ENCODE measurements at places on chromosomes 2 and 18. TPM values are rescaled to one million over a fixed set of nuclear protein-coding genes. Genes with fewer than 3 reads are reported as not detected.

- no peaks in the 10 kb centered on the region for H3K36me3 ChIP-seq
- no peaks in the 10 kb centered on the region for H3K4me1 ChIP-seq
- H3K27ac ChIP-seq = no peak overlapping the region
- H3K4me3 ChIP-seq = no peak overlapping the region
These were observed 290.9 kb upstream of the SIX2 start for GRCh38 chr2:45300026-45300750.

GRCh38 chr2:179562330-179562885, 297.8 kb upstream of the SESTD1 start:
- peaks cover 13% of the 10 kb centered on the region for H3K4me1 ChIP-seq
- H3K27ac ChIP-seq = peak overlapping the region; percentile 60
- peak; percentile 38 for DNase-seq
- no peaks in the 10 kb centered on the region for H3K27me3 ChIP-seq
- peak overlapping the region; percentile 48 for H3K4me3 ChIP-seq
- no peaks in the 10 kb centered on the region for H3K36me3 ChIP-seq

CTLA4 gene
- not detected for total RNA-seq

DNA sequence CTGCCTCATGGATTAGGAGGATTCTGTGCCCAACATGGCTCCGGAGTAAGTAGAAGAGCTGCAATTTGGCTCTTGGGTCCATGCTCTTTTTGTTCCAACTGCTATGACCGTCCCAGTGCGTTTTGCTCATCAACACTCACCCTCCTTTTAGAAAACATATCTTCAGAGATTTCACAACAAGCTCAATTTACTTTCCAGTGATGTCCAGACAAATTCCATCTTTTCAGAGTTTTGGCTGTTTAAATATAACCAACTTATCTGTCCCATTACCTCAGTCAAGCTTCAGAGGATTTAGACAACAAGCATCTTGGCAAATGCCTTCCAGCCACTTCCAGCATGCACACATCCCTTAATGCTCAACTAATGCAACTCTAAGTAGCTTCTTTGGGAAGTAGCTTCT, 6.9 kb upstream of the SLC14A2 start:
- H3K4me3 ChIP-seq = no peak overlapping the region
- H3K27ac ChIP-seq = no peak overlapping the region
- H3K36me3 ChIP-seq = no peaks in the 10 kb centered on the region
- DNase-seq = no peak

UGT1A3 gene
- total RNA-seq = not detected

GRCh38 chr2:12770300-12770968, 53.7 kb downstream of the TRIB2 start:
- H3K27me3 ChIP-seq = no peaks in the 10 kb centered on the region
- no peaks in the 10 kb centered on the region for H3K36me3 ChIP-seq
- H3K4me1 ChIP-seq = no peaks in the 10 kb centered on the region
- DNase-seq = no peak

IFIH1 gene
- 5.4 TPM for total RNA-seq

CPLX4 gene
- total RNA-seq = not detected

DNA sequence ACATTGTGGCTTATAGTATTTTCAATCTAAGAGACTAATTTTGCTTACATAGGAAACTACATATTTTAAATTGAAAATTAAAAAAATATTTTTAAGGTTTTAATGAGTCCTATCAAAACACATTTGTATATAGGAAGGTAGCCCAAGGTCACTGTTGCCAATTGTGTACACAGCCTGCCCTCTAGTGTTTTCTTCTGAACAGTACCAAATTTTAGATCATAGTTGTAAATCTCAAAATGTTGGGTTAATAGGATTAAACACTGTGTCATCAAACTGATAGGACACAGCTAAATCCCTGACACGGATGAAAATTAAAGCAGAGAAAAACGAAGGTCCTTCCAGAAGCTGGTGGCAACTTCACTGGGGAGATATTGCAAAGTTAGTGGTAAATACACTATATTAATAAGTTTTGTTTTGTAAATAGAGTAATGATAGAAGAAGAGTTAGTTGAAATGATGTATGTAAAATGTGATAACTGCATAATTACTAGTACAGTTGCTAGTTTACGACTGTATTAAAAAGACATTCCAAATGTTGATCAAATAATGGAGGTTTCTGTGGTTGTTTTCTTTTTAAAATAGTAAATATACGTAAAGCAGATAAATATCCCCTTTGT, 19.7 kb downstream of the CLUL1 start:
- no peaks in the 10 kb centered on the region for H3K4me1 ChIP-seq
- H3K27me3 ChIP-seq = no peaks in the 10 kb centered on the region
- no peak overlapping the region for H3K27ac ChIP-seq
- H3K4me3 ChIP-seq = no peak overlapping the region
- H3K36me3 ChIP-seq = no peaks in the 10 kb centered on the region

GRCh38 chr2:65070172-65070830, 14.1 kb downstream of the CEP68 start:
- peak overlapping the region; percentile 90 for H3K27ac ChIP-seq
- H3K4me3 ChIP-seq = no peak overlapping the region
- DNase-seq = peak; percentile 69
- peaks cover 81% of the 10 kb centered on the region for H3K4me1 ChIP-seq

TDRD15 gene
- not detected for total RNA-seq

GRCh38 chr18:8705961-8706790, 820 bp downstream of the MTCL1 start:
- no peak overlapping the region for H3K27ac ChIP-seq
- DNase-seq = no peak
- peak overlapping the region; percentile 44 for H3K4me3 ChIP-seq
- no peaks in the 10 kb centered on the region for H3K27me3 ChIP-seq

PLB1 gene
- 4.3 TPM for total RNA-seq

GRCh38 chr18:12606592-12607315, 51.2 kb downstream of the SPIRE1 start:
- H3K27ac ChIP-seq = peak overlapping the region; percentile 47
- H3K27me3 ChIP-seq = no peaks in the 10 kb centered on the region
- H3K4me3 ChIP-seq = no peak overlapping the region
- no peak for DNase-seq

EMILIN1 gene
- total RNA-seq = 18.2 TPM

DNA sequence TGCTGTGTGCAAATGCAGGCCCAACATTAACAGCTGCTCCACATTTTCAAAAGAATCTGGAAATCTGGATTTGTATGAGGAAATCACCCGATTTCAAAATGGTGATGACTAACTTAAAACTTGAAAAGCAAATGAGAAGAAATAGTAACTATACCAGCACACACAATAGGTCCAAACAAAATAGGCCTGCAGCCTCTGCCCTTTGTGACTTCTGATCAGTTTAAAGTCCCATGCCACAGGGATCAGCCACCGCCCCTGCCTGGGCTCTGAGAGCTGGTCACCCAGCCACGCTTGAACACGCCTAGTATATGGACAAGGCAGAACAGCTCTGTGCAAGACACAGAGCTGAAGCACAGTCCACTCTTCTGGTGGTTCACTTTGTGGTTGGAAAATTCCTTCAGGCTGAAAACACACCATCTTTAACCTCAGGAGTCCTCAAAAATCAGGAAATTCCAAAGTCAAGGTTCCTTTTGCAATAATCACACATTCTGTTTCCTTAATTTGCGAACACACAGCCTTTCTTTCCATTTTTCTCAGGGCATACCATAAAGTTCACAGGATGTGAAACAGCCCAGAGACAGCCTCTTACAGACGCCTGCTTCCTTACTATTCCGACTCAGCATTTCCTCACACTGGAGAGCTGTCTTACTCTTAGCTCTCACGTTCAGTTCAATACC, 150.1 kb upstream of the RIOK3 start:
- H3K36me3 ChIP-seq = no peaks in the 10 kb centered on the region
- DNase-seq = no peak
- H3K27ac ChIP-seq = no peak overlapping the region
- H3K4me1 ChIP-seq = no peaks in the 10 kb centered on the region

GRCh38 chr18:77013811-77014521, 118.6 kb downstream of the MBP start:
- peak overlapping the region; percentile 86 for H3K27ac ChIP-seq
- H3K36me3 ChIP-seq = no peaks in the 10 kb centered on the region
- peak overlapping the region; percentile 24 for H3K4me3 ChIP-seq
- peak; percentile 92 for DNase-seq

DNA sequence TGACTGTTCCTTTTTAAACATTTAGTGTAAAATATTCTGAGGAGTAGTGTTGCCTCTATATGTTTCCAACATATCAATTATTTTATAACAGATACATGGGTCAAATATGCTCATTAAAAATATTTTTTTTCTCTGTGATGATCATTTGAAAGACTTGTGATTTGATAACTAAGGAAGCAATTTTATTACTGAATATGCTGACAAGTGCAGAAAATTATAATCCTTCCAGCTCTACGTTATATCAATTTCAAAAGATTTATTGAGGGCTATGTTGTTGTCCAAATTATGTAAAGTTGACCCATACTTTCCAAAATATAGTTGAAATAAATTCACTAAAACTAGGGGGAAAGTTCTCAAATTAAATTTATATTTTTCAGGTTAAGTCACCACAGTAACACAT, 290.6 kb downstream of the NYAP2 start:
- DNase-seq = no peak
- H3K4me3 ChIP-seq = no peak overlapping the region
- no peak overlapping the region for H3K27ac ChIP-seq
- H3K4me1 ChIP-seq = no peaks in the 10 kb centered on the region
- H3K36me3 ChIP-seq = no peaks in the 10 kb centered on the region

PPIG gene
- total RNA-seq = 40.5 TPM

HOXD3 gene
- total RNA-seq = 1.7 TPM

- H3K27me3 ChIP-seq = no peaks in the 10 kb centered on the region
- H3K36me3 ChIP-seq = no peaks in the 10 kb centered on the region
- H3K4me3 ChIP-seq = no peak overlapping the region
- no peak for DNase-seq
- H3K4me1 ChIP-seq = peaks cover 8% of the 10 kb centered on the region
These were observed 282.2 kb downstream of the CYP26B1 start for GRCh38 chr2:71865391-71865965.

SKOR2 gene
- total RNA-seq = not detected

GRCh38 chr18:58117786-58118403, 73.9 kb downstream of the NEDD4L start:
- no peaks in the 10 kb centered on the region for H3K27me3 ChIP-seq
- no peak overlapping the region for H3K27ac ChIP-seq
- no peak overlapping the region for H3K4me3 ChIP-seq
- DNase-seq = no peak

DNA sequence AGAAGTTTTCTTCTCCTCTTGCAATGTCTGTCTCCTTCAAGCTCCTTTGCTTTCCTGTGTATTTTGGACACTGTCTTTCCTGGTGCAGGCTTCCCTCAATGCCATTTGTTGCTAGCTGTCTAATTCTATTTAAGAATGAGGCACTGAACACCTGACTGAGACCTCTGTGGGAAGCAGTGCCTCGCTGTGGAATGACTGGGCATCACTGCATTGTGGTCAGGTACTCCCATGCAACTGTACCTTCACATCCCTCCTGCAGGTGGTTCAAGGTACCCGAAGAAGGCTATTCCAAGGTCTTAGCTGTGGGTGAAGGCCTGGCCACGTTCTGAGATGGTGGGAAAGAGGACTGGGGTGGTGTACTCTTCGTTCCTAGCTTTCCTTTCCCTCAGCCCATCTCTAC, 152.8 kb upstream of the CTAGE1 start:
- no peak overlapping the region for H3K27ac ChIP-seq
- DNase-seq = no peak
- no peaks in the 10 kb centered on the region for H3K36me3 ChIP-seq
- no peaks in the 10 kb centered on the region for H3K27me3 ChIP-seq
- H3K4me1 ChIP-seq = no peaks in the 10 kb centered on the region

GRCh38 chr2:236568068-236568921, 1.3 kb upstream of the ACKR3 start:
- peak overlapping the region; percentile 73 for H3K4me3 ChIP-seq
- no peaks in the 10 kb centered on the region for H3K36me3 ChIP-seq
- peak overlapping the region; percentile 76 for H3K27ac ChIP-seq
- peaks cover 29% of the 10 kb centered on the region for H3K4me1 ChIP-seq
- H3K27me3 ChIP-seq = no peaks in the 10 kb centered on the region

GRCh38 chr2:69173706-69174105, 160.7 kb downstream of the ANTXR1 start:
- no peak overlapping the region for H3K4me3 ChIP-seq
- peaks cover 16% of the 10 kb centered on the region for H3K4me1 ChIP-seq
- no peak overlapping the region for H3K27ac ChIP-seq

- no peak overlapping the region for H3K4me3 ChIP-seq
- H3K27me3 ChIP-seq = no peaks in the 10 kb centered on the region
These were observed 8.2 kb downstream of the SERPINB7 start for GRCh38 chr18:63783394-63783793.

- no peak overlapping the region for H3K27ac ChIP-seq
- DNase-seq = no peak
- H3K36me3 ChIP-seq = no peaks in the 10 kb centered on the region
- no peaks in the 10 kb centered on the region for H3K27me3 ChIP-seq
- H3K4me3 ChIP-seq = no peak overlapping the region
These were observed 455.7 kb downstream of the TSN start for GRCh38 chr2:122210898-122211856.

- H3K4me3 ChIP-seq = no peak overlapping the region
- no peaks in the 10 kb centered on the region for H3K27me3 ChIP-seq
- no peaks in the 10 kb centered on the region for H3K36me3 ChIP-seq
- H3K4me1 ChIP-seq = no peaks in the 10 kb centered on the region
These were observed 49.7 kb downstream of the PXDN start for GRCh38 chr2:1694371-1695271.

- H3K36me3 ChIP-seq = no peaks in the 10 kb centered on the region
- H3K27me3 ChIP-seq = no peaks in the 10 kb centered on the region
- H3K4me1 ChIP-seq = peaks cover 18% of the 10 kb centered on the region
- H3K4me3 ChIP-seq = peak overlapping the region; percentile 20
These were observed 297.6 kb downstream of the PARD3B start for GRCh38 chr2:204842661-204843485.

DCAF17 gene
- 8.8 TPM for total RNA-seq

DNA sequence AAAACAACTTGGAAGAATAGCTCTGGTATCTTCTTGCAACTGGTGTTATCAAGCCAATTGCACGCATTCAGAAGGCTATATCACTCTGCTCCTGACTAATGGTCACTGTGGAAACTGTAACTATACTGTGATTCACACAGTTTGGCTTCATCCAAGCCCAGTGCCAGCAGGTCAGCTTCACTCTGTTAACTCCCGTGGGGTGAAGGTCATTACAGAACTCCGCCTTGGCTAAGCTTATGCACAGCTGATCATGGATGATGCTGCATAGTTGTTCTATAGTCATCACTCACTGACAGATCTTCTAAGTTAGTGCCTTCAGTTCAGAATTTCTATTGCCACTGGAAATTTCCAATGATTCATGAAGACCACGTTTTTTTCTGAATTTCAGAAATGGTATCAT, 497.2 kb upstream of the NETO1 start:
- no peak overlapping the region for H3K27ac ChIP-seq
- no peak overlapping the region for H3K4me3 ChIP-seq
- no peaks in the 10 kb centered on the region for H3K27me3 ChIP-seq
- no peaks in the 10 kb centered on the region for H3K36me3 ChIP-seq

OSR1 gene
- total RNA-seq = 2.8 TPM

GRCh38 chr18:46134920-46135675, 30.9 kb downstream of the HAUS1 start:
- no peak overlapping the region for H3K4me3 ChIP-seq
- peak overlapping the region; percentile 85 for H3K27ac ChIP-seq
- H3K4me1 ChIP-seq = peaks cover 9% of the 10 kb centered on the region
- peak; percentile 71 for DNase-seq
